ENCODE measurements at places on chromosomes 2 and 18.

DNA sequence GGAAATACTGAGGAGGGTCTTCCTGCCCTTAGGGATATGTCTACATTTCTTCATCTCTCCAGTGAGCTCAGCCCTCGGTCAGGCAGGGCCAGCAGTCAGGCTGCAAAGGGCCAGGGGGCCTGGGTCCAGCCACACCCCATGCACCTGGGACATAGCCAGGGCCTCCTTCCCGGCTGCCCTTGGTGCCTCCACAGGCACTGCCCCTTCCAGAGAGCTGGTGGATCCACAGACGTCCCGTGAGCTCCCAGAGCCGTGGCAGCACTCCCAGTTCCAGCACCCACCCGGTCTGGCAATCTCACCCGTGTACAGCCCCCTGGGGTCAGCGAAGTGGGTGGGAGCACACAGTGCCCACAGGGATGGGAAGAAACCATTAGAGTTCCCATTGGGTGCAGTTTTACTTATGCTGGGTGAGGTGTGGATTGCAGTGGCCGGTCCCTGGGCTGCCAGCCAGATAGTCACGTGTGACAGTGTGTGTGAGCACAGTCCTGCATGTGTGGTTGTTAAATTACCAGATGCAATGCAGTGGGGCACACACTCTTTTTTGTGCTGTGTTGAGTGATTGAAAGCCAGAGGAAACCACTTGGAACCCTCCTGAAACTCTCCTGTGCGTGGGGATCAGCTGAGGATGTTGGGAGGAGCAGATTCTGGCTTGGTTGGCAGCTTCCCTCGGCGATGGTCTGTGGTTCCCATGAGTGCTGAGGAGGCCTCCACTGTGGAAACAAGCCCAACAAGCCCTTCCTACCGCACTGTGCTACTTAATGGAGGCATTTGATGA is 131.0 kb downstream of the SNTG2 start:
- DNase-seq = no peak

- DNase-seq = no peak
These were observed 157.8 kb upstream of the HDAC4 start for GRCh38 chr2:239558661-239559060.

DNA sequence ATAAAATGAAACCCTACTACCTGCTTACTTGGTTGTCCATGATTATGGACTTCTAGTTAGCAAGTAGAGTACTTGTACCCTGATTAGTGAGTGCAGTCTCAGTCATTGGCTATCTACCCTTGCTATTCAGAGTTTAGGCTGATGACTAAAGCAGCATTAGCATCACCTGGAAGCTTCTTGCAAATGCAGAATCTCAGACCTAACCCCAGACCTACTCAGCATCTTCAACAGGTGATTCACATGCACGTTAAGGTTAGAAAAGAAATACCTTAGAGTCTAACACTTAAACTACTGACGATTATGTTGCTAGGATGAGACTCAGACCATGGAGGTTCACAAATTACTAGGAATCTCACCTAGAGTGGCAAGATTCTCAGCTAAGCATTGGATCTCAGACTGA is 399.9 kb upstream of the FANCL start:
- DNase-seq = no peak

- no peak for DNase-seq
These were observed at the start of gene CD226 for GRCh38 chr18:69947361-69948133. TSS of gene CD226 (minus strand) at chr18:69947873. CDS start at chr18:69947406, 467 bp downstream.

- no peak for DNase-seq
These were observed 160.1 kb upstream of the BOD1L2 start for GRCh38 chr18:56986829-56987228.

GRCh38 chr2:53527056-53527455 is 240.5 kb upstream of the CHAC2 start:
- no peak for DNase-seq

DNA sequence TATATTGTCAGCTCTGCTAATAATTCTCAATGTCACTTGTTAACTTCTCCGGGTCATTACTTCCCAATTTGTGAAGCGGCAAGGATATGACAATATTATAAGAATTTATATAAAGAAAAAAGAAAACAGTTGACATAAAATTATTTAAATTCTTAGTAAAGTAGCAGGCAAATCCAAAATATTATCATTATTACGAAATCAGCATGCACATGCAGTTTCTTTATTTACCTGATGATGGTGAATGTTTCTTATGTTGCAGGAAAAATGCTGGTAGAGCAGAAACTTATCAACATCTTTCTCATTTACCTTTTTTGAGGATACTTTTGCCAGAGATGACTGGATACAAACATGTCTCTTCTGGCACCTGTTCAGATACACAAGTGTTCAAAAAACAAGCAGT is 38.1 kb downstream of the SRBD1 start:
- no peak for DNase-seq

GRCh38 chr2:64311191-64311910 is 142.6 kb upstream of the LGALSL start:
- no peak for DNase-seq

GRCh38 chr2:54546923-54547720 is 91.0 kb downstream of the SPTBN1 start:
- no peak for DNase-seq

DNA sequence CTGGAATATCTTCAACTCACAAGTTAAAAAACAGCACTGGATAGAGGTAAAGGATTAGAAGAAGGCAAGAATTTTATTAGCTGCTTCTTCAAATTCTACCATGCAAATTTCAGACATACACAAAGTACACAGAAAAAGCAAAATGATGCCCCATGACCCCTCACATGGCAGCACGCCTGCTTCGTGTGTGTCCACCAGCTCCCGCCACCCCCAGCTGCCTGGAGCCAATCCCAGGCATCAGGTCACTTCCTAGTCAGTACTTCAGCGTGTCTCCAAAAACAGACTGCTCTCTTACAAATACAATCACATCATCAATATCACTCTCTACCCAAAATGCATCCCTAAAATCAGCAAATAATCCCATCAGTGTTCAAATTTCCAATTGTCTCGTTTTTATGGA is 35.8 kb downstream of the IMPA2 start:
- no peak for DNase-seq

DNA sequence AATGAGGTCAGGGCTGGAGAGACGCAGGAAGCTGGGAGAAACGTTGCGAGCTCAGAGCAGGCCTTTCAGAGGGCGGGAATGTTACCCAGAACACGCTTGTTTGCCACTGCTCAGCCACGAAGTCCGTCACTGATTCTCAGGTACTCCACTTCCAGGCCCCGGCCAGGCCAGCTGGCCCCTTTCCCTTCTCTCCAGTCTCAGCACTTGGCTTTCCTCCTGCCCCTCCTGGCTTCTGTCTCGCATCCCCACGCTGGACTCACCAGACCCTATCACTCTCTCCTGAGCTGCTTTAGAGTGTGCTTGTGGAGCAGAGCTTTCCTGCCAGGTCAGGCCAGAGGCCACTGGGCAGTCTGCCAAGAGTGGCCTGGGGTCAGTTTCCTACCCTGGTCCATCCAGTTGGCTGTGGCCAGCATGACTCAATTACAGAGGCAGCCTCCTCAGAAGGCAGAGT is 151.4 kb downstream of the TWIST2 start:
- DNase-seq = no peak

GRCh38 chr2:197944416-197945096 is 140.2 kb downstream of the PLCL1 start:
- no peak for DNase-seq

GRCh38 chr2:199814817-199815211 is 36.2 kb downstream of the FTCDNL1 start:
- no peak for DNase-seq

GRCh38 chr2:119432851-119433522 is 1.3 kb downstream of the TMEM37 start:
- DNase-seq = no peak

DNA sequence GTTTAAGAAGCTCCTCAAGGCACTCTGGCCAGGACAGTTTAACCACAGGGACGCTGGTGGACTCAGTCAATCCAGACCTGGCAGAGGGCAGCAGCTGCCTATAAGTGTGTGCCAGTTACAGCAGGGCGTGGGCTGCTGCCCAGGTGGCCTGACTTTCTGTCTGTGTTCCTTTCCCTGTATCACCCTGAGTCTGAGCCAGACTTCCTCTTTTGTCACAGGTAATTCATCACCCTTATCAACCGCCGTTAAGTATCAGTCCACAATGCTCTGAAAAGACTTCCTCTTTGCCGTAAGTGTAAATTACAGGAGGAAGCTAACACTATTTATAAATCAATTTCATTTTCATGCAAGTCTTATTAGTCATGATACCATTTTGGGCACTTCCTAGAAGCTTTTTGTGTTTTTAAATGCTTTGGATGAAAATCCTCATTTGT is 7.0 kb downstream of the LPIN1 start:
- peak; percentile 64 for DNase-seq

DNA sequence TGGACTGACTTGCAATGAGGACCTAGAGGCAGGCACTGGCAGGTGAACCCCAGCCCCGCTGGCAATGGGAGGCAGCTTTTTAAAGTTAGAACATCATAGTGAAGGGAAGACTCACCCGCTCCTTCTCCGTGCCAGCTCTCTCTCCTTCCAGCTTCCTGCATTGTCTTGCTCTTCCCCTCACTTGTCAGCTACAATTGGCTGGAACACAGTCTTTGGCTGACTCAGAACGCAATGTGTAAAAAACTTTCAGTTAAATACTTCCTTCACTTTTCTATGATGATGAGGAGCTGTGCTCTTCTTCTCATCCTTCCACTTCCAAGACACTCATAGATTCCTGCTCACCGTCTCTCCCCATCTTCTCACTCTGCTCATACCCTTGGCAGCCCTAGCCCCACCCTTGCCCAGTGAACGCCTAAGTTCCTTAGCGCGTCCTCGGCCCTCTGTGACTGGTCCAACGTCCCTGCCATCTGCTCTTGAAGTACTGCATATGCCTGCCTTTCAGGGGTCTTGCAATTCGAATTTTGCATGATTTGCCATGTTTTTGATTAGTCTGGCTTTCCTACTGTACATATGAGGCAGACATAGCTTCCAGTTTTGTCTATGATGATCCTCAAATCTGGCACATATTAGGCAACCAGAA is 118.0 kb upstream of the TMEM200C start:
- no peak for DNase-seq

GRCh38 chr2:119137502-119137901 is 21.0 kb downstream of the C1QL2 start:
- DNase-seq = no peak

GRCh38 chr18:41922176-41922575 is 32.9 kb upstream of the PIK3C3 start:
- DNase-seq = no peak

- no peak for DNase-seq
These were observed 216.3 kb downstream of the ANAPC1 start for GRCh38 chr2:111667542-111668273.
